Right cardiac atrium (tissue), 5 donors: ENCODE measurements at places on chromosomes 4 and X. TPM values are rescaled to one million over a fixed set of nuclear protein-coding genes. Genes with fewer than 3 reads are reported as not detected.

- no peak for DNase-seq
These were observed 8.6 kb upstream of the CCDC149 start for GRCh38 chr4:24921491-24921890.

IL2 gene
- total RNA-seq, result not detected

GRCh38 chr4:174490451-174490961 lies 31.8 kb downstream of the HPGD start:
- no peak for DNase-seq

ANK2 gene
- 335 TPM for total RNA-seq
